ENCODE measurements at places on chromosomes 3 and 15. TPM values are rescaled to one million over a fixed set of nuclear protein-coding genes. Genes with fewer than 3 reads are reported as not detected.

DNA sequence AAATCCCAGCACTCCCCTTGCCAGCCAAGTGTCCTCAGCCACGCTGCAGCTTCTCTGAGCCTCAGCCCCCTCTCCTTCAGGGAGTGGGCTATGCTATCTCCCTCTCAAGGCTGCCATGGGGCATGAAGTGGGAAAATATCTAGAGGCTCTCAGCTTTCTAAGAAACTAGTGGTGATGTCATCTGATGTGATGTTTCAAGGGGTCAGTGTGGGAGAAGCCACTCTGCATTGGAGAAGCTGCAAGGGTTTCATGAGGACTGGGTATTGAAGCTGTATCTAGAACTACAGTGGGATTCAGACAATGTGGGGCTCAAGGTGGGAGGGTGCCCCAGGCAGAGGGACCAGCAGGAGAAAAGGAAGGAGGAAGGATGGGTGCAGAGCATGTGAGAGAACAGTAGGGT is 210.2 kb downstream of the TLE3 start:
- DNase-seq = no peak

GRCh38 chr3:119195151-119195476 is 21.7 kb downstream of the UPK1B start:
- no peak for DNase-seq

DNA sequence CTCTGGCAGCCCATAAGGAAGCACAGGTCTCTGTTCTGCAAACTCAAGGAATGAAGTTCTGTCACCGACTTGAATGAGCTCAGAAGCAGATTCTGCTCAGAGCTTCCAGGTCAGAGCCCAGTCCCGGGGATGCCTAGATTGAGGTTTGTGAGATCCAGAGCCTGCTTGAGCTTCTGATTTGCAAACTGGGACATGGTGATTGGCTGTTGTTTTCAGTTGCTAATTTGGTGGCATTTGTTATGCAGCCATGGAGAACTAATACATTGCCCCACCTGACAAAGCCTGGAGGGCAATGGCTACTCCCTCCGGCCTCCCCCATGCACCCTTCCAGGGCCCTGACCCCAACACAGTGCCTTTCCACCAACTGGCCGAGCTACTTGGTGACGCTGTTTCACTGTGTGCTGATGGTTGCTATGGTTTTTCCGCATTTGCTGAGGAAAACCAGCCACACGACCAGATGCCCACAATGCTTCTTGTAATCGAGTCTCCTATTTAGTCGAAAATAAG is 379.5 kb upstream of the ATP10A start:
- DNase-seq = no peak

Gene TMEM212
- not detected for total RNA-seq

DNA sequence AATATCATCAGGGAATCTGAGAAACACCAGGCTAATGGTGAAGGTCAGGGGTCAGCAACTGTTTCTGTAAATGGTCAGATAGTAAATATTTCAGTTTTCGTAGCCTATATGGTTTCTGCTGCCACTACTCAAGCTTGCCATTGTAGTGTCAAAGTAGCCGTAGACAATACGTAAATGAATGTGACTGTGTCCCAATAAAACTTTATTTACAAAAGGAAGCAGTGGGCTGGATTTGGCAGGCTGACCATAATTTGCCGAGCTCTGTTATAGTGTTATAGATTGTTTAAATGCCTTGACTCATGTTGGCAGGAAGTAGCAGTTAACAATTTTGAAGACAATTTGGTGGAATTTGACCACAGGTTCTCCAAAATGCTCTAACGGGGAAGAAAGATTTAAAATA is 548.2 kb downstream of the FOXP1 start:
- DNase-seq = no peak

DNA sequence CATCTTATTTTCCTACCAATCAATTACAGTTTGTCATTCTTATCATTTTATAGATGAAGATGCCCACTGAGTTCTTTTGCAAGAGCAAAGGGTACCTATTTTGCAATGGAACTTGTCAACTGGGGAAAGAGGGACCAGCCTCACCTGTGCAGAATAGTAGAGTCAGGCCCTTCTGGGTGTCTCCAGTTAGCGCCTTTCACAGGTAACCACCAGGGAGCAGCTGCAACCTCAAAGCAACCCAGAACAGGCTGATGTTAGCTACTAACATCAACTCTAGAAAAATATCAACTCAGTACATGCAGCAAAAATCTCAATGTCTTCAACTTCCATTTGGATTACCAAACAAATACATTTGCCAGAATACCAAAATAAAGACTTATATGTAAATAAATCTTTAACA is 47.1 kb downstream of the SUMF1 start:
- DNase-seq = no peak

Gene MINAR1
- 1.3 TPM for total RNA-seq

Gene CDHR4
- not detected for total RNA-seq

- DNase-seq = no peak
Observed at GRCh38 chr3:38637906-38638305, 11.6 kb downstream of the SCN5A start.

Gene TP63
- total RNA-seq = 1.1 TPM

DNA sequence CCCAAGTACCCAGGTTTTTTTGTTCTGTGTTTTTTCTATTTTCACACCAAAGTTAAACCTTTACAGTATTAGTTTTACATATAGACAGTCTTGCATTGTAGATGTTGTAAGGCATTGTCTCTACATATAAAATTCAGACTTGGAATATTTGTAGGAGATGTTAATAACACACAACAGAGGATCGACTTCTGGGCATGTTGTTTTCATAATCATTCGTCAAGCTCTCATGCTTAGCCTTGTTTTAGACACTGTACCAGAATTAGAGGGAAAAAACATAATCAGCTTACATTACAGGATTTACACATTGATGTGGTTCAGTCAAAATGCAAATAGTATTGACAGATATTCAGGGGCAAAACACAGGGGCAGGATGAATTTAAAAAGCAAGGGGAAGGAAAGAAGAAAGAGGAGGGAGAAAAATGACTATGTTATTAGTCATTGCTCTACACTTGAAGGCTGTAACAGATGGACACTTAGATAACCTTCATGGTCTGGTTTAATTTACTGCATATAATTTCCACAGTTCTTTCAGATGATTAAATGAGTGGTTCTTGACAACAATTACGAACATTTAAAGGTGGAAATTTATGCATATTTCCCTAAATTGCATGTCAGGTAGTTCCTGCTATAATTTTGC is 7.5 kb downstream of the CMSS1 start:
- DNase-seq = no peak

GRCh38 chr3:177579419-177579818 is 382.1 kb upstream of the TBL1XR1 start:
- DNase-seq = no peak

Gene GOLGA6L10
- 0.49 TPM for total RNA-seq

GRCh38 chr3:32237670-32238452 is 619 bp upstream of the CMTM8 start:
- DNase-seq = no peak

Gene ZCWPW2
- total RNA-seq = 0.32 TPM

- DNase-seq = no peak
Observed at GRCh38 chr3:46086986-46087385, 59.7 kb upstream of the XCR1 start.

Gene MOBP
- total RNA-seq = not detected

Gene TUSC7
- total RNA-seq = not detected

GRCh38 chr3:19541284-19541683 is 392.7 kb downstream of the EFHB start:
- no peak for DNase-seq

Gene CPNE9
- total RNA-seq = not detected

Gene TTLL13
- total RNA-seq = 0.77 TPM

GRCh38 chr3:109336291-109336861 is 970 bp downstream of the DPPA4 start:
- DNase-seq = no peak

Gene C3orf49
- not detected for total RNA-seq

DNA sequence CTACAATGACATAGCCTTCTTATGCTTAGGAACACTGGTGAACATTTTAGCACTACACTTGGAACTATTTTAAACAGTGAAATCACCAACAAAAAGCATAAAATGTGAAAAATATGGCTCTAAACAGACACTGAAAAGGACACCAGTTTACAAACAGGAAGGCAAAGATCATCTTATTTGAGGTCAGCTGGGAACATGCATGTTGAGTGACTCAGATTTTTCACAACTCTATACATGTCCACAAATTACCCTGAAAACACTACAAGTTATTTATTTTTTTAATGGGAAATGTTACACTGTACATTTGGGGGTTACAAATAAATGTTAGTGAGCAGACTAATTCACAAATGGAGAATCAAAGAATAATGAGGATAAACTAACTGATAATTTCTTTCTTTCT is 12.5 kb upstream of the GK5 start:
- no peak for DNase-seq

GRCh38 chr3:116057400-116058006 is 387.8 kb downstream of the LSAMP start:
- DNase-seq = no peak

GRCh38 chr15:76328958-76329357 is 7.6 kb upstream of the ISL2 start:
- DNase-seq = no peak

Gene TNFAIP8L3
- total RNA-seq = not detected

GRCh38 chr3:139934613-139935015 is 371 bp upstream of the CLSTN2 start:
- no peak for DNase-seq

- DNase-seq = no peak
Observed at GRCh38 chr15:80607287-80607980, 87.7 kb upstream of the ABHD17C start.

DNA sequence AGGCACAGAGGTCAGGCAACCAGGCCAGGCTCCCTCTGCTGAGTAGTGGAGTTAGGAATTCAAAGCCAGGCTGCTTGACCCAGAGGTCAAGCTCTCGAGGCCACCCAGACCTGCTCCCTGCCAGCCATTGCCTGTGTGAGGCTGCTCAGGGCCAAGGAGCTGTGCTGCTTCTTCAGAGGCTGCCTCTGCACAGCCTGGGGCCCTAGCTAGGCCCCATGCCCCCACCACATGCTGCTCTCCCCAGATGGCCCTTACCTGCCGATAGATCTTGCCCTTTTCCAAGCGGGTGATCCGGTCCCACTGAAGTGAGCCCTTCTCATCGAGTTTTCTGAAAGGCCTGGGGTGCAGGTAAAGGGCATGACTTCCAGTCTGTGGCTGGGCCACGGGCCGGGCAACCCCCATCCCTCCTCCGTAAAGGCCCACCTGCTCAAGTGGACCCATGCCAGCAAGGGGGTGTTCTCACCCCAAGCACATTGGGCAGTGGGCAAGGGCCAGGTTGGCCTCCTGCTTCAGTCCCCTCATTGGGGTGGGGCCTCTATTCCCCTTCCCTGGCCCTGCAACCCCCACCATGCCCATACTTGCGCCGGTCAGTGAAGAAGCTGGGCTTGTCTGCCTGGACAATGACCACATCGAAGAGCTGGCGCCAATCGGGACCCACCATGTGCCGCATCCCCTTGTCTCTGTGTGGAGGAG is 6.5 kb downstream of the NT5DC2 start:
- DNase-seq = no peak

- DNase-seq = no peak
Observed at GRCh38 chr15:34065261-34065660, 26.3 kb upstream of the AVEN start.

Gene P4HTM
- total RNA-seq = 47.4 TPM
